HT1080 (cell line): ENCODE measurements at places on chromosomes 7 and 10.
A peak's percentile ranks its signal among the peaks of the same experiment; 100 is the strongest.

- no peak for DNase-seq
Measured at GRCh38 chr10:89255793-89256192, 4.2 kb upstream of the LIPA start.

DNA sequence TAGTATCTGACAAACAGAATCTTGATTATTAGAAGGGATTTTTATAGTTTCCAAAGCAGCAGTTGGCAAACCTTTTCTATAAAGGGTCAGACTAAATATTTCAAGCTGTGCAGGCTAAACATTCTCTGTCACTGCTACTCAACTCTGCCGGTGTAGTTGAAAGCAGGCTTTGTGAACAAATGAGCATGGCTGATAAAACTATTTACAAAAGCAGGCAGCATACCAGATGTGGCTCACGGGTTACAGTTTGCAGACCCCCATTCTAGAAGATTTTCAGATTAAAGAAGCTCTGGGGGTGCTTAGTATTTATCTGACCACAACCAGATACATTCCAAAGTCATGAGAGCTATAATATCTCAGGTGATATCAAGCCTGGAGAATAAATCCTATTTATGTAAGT lies 1017.5 kb downstream of the SORCS1 start:
- no peak for DNase-seq

GRCh38 chr7:130486114-130486953 lies 5.6 kb upstream of the MEST start:
- DNase-seq, result no peak

DNA sequence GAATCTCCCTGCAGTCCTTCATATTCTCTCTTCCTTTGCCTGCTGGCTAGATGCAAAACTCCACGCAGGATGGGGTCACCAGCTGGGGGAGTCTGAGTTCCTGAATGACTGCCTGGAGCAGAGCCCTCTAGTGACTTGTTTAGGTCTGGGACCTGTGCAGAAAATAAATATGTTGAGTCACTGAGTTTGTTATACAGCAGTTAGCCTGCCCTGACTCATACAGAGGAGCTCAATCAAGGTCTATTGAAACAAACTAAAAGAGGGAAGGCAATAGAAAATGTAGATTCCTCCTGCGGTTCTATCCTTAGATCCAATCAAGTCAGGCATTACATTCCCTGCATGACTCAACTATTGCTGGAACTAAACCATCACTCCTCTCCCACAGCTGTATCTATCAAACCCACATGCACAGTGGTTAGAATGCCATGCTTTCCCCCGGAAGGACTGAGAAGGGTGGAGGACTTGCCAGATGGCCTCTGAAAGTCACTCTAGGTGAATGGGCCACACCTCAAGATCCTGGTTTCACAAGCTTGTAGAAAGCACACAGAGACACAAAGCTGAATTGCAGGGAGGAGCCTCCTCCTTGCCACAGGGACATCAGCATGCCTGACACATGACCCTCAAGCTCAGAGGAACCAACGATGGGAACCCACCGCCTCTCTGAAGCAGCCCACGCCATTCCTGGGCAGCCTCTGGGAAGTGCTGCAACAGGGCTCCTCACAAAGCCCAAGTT lies 73.9 kb downstream of the SH3PXD2A start:
- peak; percentile 100 for DNase-seq

- no peak for DNase-seq
Measured at GRCh38 chr10:19707376-19707775, 108.9 kb upstream of the PLXDC2 start.

DNA sequence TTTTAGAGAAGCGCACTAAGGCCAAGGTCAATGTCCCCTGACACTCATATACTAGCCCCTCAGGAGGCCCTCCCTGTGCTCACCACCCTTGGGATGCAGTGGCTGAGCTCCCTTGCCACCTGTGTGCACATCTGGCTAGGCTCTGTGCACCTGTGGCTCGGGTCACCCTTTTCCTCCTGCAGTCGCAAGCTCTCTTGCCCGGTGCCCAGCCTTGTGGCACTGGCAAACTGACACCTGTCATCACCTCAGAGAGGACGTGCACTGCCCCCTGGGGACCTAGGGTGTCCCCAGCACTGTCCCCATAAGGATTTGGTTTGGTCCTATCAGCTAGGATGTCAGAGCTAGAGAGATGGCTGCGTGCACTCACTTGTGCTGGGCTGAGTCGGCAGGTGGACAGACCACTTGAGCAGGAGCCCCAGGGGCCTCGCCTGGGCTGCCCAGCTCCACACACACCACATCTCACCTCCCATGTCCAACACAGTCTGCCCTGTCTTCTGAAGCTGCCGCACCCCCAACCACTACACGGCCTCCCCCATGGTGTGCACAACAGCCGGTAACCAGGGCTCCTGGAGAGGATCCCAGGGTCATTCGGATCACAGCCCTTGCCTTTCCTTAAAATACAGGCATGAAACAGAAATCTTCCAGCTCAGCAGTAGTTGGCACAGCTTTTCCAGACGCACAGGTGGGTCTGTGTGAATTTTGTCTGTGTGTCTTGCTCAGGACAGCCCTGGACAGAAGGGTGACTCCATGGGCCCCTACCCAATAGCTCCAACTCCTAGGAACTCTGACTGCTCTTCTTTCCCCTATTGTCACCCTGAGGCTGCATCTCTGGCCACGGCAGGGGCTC lies 111.0 kb downstream of the GRID1 start:
- no peak for DNase-seq

GRCh38 chr7:141053626-141054025 lies 20.2 kb upstream of the TMEM178B start:
- peak; percentile 13 for DNase-seq

DNA sequence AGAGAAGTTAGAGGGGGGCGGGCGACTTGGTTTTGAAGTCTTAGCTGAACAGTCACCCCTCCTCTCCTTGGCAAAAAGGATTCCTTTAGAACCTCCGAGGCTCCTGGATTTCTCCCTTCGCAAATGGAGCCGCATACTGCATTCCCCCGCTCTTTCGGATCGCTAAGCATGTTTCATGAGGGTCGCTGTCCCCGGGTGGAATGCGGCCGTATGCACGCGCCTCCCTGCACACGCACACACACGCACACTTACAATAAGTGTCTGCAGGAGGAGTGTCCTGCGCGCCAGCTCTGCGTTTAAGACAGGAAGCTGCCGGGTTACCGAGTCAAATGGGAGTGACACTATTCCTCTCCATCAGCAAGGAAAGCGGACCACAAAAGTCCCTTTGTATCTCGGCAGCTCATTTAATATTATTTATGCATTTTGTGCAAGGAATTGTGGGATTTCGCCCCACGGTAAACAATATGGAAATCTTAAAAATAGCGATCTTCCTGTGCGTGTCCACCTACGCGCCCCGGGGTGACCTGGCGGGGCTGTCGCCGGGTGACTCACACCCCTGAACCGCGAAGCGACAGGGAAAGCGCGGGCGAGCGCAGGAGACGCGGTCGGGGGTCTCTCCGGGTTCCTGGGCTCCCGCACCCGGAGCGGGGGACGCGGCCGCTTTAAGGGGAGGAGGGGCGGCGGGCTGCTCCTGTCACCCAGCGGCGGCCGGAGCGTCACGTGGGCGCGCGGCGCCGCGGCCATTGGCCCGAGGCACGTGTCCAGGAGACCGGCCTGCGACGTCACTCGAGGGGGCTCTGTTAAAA lies 988 bp upstream of the EN2 start:
- peak; percentile 11 for DNase-seq

DNA sequence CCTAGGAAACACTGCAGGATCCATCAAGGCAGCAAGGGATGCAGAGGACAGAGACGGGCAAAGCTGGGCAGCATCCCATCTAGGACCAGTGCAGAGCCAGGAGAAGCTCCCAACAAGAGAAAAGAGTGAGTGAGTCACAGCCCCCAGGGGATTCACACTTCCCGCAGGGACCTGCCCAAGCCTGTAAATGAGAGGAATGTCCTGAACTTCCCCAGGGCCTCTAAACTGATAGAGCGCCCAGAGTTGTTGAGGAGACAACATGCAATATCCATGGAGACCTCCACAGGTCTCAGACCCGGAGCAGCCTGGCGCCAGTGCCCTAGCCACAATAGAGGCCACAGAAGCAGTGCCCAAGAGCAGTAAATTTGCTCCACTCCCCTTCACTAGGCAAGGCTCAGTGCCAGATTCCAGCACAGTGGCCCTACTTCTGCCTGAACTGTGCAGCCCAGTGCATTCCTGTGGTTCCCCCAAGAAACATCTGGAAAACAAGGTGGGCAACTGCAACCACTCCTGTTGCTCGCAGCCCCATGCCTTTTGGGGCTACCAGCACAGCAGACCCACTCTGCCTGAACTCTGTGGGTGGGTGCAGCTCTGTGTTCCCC lies 567.5 kb downstream of the POM121L12 start:
- peak; percentile 84 for DNase-seq

DNA sequence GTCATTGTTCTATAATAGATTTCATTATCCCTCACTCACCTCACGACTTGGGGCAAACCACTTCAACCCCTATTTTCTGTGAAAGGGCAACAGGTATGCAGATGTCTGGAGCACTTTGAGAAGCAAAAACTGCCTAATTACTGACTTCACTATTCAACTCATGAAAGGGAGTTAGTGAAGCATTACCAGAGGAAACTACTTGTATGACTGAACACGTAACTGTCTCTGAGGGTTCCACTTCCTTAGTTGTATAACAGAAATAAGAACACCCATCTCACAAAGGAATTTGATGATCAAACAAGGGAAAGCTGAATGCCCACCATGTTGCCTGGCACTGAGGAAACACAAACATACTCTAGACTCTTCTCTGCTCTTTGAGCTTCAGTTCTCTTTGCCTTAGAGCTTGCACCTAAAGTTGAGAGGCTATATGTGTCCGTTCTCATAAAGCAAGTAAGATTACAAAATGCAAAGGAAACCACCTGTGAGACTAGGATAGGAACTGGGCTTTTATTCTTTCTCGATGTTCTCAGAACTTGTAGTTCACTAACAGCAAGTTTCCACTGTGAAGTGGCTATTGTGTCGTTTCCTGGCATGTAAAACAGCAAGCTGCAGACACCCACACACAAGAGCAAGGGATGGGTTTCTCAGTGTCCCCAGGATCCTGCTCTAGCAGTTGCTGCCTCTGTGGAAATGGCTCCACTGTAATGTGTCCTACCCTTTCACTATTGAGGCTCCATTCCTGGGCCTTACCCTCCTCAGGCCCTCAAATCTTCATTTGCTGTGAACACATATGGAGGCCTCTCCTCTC lies 2.6 kb downstream of the TMEM243 start:
- no peak for DNase-seq

GRCh38 chr10:13056456-13057077 lies 43.4 kb upstream of the OPTN start:
- no peak for DNase-seq
